ENCODE measurements at places on chromosomes 6 and 20.

DNA sequence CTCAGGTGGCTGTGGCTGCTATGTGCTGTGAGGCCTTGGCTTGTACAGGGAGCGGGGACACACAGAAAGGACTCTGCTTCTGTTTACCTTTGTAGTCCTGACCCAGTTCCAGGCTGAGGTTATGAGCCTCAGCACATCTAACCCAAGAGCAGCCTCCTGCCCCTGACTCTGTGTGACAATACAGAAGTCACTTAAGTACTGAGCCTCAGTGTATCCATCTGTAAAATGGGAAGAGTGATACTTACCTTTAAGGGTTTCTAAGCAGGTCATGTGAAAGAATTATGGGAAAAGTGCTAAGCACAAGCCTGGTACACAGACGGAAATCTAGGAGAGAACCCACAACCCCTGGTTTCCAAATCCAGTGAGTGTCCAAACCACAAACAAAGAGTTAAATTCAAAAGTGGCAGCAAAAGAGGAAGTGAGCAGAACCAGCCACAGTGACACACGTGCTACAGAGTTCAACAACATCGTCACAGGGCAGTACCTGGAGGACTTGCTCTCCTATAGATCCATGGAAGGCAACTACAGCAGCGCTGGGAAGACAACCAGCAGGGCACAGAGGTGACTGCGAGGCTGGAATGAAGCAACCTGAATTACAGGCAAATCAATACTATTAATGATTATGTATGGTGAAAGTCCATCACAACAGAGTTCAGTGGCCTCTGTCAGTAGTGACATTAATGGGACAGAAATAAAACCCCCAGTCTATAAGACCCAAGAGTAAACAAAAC, 12.5 kb downstream of the TRIM26 start:
- no peak for DNase-seq

DNA sequence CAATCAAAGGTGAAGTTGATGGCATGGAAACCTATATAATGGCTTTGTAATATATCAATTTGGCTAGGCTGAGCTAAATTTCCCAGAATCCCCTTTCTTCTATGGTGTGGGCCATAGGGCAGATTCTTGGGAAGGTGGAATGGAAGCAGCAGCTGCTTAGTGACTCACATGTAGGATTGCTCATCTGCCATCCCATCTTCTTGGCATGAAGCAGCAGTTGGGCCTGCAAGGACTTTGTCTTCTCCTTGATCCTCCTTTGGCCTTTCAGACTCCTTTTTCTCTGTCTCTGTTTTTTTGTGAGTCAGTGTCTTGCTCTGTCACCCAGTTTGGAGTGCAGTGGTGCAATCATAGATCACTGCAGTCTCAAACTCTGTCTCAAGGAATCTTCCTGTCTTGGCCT, 52.6 kb upstream of the CEP162 start:
- no peak for DNase-seq

DNA sequence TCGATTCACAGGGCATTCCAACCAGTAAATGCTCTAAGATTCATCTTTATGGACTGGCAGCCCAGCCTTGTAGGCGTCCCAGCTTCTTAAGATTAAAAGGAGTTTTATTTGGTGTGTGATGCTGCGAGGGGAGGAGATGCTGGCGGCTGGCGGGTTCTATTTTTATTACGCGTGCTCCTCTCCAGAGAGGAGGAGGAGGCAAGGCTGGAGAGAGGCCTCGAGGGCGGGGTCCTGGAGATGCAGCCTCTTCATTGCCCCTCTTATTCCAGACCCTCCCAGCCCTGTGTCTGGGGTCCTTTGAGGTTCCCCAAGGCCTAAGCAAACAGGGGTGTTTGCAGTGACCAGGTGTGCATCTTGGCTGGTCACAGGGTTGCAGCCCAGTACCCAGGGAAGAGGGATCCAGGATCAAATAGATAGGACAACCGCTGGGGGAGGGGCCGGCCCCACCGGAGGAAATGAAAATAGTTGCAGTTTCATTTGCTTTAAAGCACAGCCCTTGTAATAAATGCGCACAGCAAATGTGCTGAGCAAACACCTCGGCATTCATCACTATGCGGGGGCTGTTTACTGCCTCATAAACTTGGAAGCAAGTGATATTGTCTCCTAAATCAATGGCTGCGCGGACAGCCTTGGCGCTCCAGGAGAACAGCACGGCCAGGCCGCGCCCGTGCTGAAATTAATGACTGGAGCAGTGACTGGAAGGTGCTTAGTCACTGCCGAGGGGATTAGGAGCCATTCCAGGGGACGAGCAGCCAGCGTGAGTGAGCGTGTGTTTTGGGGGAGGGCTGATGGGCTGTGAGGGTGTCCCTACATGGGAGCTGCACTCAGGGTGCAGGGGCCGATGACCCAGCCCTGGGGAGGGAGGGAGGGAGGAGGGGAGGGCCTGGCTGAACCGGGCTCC, 83.0 kb downstream of the TMEM242 start:
- DNase-seq = no peak

GRCh38 chr6:118288355-118289124, 259.6 kb upstream of the PLN start:
- DNase-seq = no peak

DNA sequence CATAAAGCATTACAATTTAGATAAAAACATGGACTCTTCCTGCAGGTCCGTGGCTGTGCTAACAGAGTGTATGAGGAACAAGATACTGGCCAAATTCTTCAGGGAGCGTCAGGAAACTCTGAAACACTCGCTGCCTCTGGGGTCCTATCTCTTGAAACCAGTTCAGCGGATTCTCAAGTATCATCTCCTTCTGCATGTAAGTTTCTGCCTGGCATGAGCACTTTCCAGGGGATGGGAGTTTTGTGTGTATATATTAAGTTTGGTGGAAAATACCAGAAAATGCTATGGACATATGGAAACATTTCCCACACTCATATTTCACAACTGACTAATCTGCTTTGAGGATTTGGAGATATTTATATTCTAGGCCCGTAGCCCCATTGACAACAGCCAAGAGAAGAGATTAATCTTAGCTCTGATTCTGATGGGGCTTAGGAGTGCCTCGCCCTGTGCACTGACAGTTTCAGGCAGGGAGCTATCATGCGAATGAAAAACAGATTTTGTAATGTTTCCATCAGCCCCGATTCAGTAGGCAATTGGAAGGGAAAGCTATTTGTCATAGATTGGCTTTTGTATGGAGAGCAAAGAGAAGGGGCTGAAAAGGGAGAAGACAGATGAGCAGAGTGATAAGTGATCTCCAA, 64.7 kb upstream of the MTHFD1L start:
- no peak for DNase-seq

- DNase-seq = no peak
These were observed 481.1 kb downstream of the BMP2 start for GRCh38 chr20:7248281-7249201.

GRCh38 chr6:157203312-157203744, 120.0 kb downstream of the TMEM242 start:
- DNase-seq = no peak

GRCh38 chr6:1558388-1558787, 51.3 kb upstream of the FOXC1 start:
- no peak for DNase-seq

DNA sequence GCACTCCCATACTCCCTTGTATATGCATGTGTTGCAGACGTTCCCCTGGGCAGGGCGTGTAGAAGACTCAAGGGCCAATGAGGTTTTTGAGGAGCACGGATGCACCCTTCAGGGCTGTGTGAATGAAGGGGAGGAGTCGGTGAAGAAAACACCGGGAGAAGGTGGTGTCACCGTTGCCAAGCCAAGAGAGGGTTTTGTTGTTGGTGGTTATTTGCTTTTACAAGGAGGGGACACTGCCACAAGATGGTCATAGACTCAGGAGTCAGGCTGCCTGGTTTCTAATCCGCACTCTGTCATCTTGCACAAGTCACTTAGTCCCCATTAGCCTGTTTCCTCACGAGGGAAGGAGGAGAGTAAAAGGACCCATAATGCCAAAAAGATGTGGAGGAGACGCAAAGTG, 124.0 kb downstream of the PXDC1 start:
- no peak for DNase-seq
